T-cell (primary cell): ENCODE measurements at places on chromosomes 3 and 15.

- no peak for DNase-seq
Measured at GRCh38 chr15:101614001-101614585, 38.1 kb downstream of the TM2D3 start.

DNA sequence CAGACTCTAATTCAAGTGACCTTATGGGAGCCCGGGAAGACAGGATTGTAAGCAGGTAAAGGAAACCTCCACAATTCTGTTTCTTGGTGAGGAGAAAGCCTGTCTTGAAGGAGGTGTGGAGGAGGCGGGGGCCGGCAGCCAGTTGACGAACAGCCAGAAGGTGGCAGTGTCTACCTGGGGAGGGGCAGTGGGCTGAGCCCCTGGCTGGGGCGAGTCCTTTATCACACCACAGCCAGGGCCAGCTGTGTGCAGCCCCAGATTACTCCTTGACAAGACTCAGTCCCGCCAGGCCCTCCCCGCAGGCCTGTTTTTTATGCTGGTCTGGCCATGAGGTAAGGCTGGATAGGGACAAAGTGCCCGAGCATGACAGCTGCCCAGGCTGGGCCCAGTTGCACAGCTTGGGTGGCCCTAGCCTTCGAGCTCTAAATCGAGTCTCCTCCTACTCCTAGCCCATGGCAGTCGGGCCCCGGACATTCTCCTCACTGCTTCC, 40.9 kb upstream of the IDH2 start:
- peak; percentile 52 for DNase-seq

GRCh38 chr3:134077649-134078161, 48.0 kb upstream of the SLCO2A1 start:
- no peak for DNase-seq

DNA sequence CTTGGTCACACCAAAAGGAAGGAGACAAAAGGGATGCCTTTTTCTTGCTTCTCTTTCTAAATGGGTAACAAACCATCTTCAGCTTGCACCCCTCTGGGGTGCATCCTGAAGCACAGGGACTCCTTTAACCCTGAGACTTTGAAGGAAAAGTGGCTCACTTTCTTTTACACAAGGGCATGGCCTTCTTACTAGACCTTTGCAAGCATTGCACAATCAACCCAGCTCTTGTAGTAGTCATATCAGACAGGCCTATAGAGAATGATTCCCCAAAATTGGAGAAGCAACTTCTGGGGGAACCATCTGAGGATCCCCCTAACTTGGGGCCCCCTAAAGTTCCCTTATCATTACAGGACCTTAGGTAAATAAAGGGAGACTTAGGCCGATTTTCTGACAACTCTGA, 56.1 kb upstream of the GK5 start:
- no peak for DNase-seq

GRCh38 chr15:85831415-85832113, 36.8 kb upstream of the KLHL25 start:
- peak; percentile 19 for DNase-seq

DNA sequence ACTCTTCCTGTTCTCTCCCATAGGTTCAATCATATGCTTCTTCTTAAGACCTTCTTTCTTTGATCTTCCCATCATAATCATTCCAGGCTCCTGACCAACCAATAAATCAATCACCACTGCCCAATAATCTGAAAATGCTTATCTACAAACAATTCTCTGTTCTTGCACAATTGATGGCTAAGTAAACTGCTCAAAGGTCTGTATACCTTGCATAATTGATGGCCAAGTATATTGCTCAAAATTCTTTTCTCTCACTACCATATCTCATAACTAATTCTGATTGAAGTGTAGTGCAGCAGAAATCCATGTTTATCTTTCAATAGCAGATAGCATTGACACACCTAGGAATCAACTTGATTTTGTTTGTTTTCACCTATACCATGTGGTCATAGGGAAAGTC, 83.4 kb upstream of the EPHA6 start:
- DNase-seq: no peak

DNA sequence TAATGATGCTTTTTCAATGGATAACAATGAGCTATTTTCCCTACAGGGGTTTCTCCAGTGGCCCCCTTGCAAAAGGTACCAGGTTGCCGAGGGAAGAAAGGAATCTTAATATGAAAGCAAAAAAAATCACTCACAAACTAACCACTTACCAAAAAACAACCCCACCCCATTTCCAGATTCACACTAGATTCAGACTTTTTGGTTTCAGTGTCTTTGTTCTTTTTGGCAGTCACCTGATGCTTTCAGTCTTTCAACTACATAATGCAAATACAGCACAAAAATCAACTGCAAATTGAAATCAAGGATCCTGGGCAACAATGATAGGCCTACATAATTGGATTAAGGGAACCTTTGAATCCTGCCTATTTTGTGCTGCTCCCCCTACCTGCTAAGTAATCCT, 71.1 kb upstream of the RAP2B start:
- no peak for DNase-seq

DNA sequence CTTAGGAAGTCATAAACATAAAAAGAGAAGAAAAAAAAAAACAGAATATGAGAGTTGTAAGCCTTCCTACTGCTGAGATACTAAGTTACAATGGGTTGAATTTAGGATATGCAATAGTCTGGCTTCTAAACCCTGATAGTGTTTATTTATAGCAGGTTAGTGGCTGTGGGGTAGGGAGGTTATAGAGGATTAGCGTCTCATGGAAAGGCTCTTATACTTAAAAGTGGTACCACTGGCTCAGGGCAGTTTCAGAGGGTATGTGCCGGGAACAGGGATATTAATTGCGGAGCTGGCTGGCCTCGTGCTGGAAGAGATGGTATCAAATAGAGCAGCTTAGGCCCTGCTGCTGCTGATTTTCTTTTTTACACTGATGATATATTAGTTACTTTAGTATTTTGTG, 60.8 kb downstream of the PFN2 start:
- DNase-seq: no peak

GRCh38 chr3:124881976-124882697, 5.0 kb downstream of the ITGB5 start:
- DNase-seq: no peak

- DNase-seq: no peak
Measured at GRCh38 chr3:4742359-4742758, 236.9 kb upstream of the BHLHE40 start.

- no peak for DNase-seq
Measured at GRCh38 chr3:169241630-169241990, 421.9 kb downstream of the MECOM start.
